A549 treated with DMSO at 1 μM for 4 hours (cell line): ENCODE measurements at places on chromosomes 7 and 10. TPM values are rescaled to one million over a fixed set of nuclear protein-coding genes. Genes with fewer than 3 reads are reported as not detected.

The DPY19L1 gene
- total RNA-seq, result 36.9 to 59.3 TPM (median 51.6 TPM) in 5 replicates

The FGF8 gene
- total RNA-seq, result 0.08 TPM in 1 of 5 replicates, not detected in the others

The CCDC172 gene
- total RNA-seq, result not detected in 5 replicates

The TMEM196 gene
- not detected in 5 replicates for total RNA-seq

The MAGI2 gene
- 0.30 to 0.45 TPM (median 0.40 TPM) in 5 replicates for total RNA-seq

The FAM241B gene
- total RNA-seq, result 17.7 to 20.2 TPM (median 19.0 TPM) in 5 replicates

The ASZ1 gene
- not detected in 5 replicates for total RNA-seq

The ZNF804B gene
- total RNA-seq, result not detected in 5 replicates

The IL2RA gene
- not detected in 5 replicates for total RNA-seq

The ZEB1 gene
- 8.7 to 12.7 TPM (median 11.2 TPM) in 5 replicates for total RNA-seq

The LRRC17 gene
- 0.05 to 0.10 TPM (median 0.08 TPM) in 3 of 5 replicates, not detected in the others for total RNA-seq

The IDI1 gene
- 27.4 to 37.0 TPM (median 28.0 TPM) in 5 replicates for total RNA-seq

The IGFBP1 gene
- 21.3 to 32.0 TPM (median 30.9 TPM) in 5 replicates for total RNA-seq

The CLRN3 gene
- total RNA-seq, result not detected in 5 replicates

The SLC13A1 gene
- not detected in 5 replicates for total RNA-seq
